CD4-positive, alpha-beta T cell treated with Interleukin-4 for 1 hour (primary cell): ENCODE measurements at places on chromosomes 13 and 19.
A peak's percentile ranks its signal among the peaks of the same experiment; 100 is the strongest.

GRCh38 chr19:14992780-14993179, 13.1 kb upstream of the SLC1A6 start:
- no peak for DNase-seq

- DNase-seq: peak; percentile 51
Measured at GRCh38 chr13:100203696-100204367, 114.9 kb downstream of the PCCA start.

GRCh38 chr13:44818428-44818827, 170.8 kb downstream of the NUFIP1 start:
- DNase-seq: no peak

GRCh38 chr13:46667687-46668281, 114.8 kb downstream of the LRCH1 start:
- no peak for DNase-seq

- DNase-seq: no peak
Measured at GRCh38 chr19:18529782-18530181, 7.9 kb upstream of the ELL start.

DNA sequence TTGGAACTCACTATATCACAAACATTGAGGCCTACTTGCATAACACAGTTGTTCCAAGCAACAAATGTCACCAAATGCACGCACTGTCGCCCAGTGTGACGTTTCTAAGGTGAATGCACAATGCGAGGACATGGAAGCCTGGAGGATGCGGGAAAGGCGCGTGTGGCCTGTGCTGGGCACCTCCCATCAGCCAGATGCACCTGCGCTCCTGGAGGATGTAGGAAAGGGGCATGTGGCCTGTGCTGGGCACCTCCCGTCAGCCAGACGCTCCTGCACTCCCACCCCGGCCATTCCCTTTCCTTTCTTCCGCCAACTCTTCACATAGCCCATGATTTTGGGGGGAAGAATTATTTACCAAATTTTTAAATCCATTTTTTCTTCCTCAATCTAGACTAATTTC, 202.4 kb upstream of the SOX1 start:
- DNase-seq: no peak

DNA sequence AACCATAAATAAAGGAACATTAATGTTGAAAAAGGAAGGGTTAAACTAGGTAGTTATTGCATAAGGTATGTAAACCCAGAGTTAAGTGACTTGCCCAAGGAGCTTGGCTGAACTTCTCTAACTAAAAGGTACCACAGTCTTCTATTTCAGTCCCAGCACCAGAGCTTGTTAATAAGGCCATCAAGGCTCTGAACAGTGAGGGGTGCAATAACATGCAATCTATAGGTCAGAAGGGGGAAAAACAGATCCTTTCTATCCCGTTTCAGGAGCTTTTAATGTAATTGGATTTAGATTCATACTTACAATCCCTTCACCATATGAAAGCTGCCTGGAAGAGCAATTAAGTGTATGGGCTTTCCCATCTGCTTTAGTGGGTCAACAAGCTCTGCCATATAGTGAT, 441.5 kb upstream of the SPRY2 start:
- no peak for DNase-seq
